Stimulated activated CD4-positive, alpha-beta T cell treated with anti-CD3 and anti-CD28 coated beads, Interleukin-2, amount 100 ng/mL, for 48 hours (primary cell): ENCODE measurements at places on chromosomes 3 and 15.

DNA sequence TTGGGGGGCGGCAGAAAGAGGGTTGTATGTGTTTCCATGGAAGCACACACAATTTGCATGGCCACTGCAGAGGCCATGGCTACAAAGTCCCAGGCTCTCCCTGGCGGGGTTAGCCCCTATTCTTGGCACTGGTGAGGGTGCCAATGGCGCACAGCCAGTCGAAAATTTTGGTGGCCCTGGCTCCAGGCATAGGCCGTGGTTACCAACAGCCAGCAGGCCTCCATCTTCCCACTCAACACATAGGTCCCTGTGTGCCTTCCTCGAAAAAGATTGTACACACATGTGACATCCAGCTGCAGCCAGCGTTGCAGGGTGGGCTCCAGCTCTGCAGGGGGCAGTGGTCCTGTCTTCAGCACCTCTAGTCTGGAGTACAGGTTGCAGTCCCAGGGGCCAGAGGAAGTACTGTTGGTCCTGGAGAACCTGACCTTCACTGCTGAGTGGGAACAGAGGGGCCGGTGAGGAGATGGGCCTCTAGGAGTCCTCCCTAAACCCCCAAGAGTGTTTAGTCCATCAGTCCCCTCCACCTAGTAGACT is 7.1 kb downstream of the P4HTM start:
- DNase-seq = no peak

DNA sequence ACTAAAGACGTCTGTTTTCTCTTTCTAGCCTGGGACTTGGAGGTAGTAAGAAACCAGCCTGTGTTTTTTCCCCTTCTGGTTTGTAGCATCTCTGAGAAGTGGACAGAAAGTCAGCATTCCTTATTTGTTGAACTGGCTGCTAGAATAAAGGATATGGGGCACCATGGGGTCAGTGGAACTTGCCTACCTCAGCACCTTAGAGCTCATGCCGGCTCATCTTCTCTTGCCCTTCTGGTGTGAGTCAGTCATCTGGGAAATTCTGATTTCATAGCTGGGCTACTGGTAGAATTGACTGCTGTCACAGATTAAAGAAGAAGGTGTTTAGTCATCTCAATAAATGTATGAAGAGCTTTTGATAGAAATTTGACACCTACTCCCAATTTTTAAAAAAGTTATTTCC is 202.7 kb upstream of the TOPAZ1 start:
- DNase-seq = no peak

DNA sequence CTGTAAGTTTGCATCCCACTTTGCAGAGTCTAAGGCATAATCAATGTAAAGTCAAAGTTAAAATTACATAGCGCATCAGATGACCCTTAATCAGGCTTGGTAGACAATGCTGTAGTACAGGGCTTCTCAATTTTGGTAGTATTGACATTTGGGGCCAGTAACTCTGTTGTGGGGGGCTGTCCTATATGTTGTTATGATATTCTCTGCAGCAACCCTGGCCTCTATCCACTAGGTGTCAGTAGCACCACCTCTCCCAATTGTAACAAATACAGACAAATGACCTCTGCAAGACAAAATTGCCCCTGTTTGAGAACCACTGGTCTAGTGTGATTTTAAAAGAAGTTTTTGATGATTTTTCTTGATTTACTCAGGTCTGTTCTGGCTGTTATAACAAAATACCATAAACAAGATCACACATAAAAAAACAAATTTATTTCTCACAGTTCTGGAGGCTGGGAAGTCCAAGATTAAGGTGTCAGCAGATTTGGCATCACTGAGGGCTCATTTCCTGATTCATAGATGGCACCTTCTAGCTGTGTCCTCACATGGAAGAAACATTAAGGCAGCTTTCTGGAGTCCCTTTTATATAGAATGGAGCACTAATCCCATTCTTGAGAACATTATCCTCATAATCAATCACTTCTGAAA is 37.6 kb upstream of the SLC9A9 start:
- DNase-seq = peak; percentile 8

GRCh38 chr15:87755226-87755625 is 501.3 kb downstream of the NTRK3 start:
- no peak for DNase-seq

GRCh38 chr3:89013536-89013935 is 93.9 kb upstream of the EPHA3 start:
- DNase-seq = no peak

GRCh38 chr15:99593070-99593469 is 27.3 kb downstream of the MEF2A start:
- no peak for DNase-seq

DNA sequence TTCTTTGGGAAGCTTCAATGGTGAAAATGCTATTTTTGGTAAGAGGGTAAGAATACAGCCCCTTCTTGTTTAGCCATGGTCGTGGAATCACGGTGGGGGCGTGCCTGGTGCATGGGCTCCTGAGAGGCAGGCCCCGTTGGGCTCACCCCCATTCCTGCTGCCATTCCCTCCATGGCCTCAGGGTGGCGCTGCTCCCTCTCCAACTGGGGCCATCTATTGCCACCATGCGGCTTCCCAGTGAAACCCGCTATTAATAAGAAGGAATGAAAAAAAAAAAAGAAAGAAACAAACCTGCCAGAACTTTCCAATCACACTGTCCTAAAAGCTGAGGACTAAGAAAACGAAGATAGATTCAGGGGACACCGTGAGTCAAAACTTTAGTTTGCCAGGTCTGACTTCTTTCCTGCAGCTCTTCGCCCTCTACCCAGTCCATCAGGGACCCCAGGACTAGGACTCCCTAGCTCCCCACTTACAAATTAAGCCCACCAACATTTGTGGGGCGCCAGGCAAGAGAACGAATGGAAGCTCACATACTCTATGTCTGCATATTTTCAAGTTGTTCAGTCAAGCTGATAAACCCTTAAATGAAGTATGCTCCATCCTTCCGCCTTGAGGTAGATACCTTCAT is 30.6 kb upstream of the ABHD2 start:
- peak; percentile 90 for DNase-seq

DNA sequence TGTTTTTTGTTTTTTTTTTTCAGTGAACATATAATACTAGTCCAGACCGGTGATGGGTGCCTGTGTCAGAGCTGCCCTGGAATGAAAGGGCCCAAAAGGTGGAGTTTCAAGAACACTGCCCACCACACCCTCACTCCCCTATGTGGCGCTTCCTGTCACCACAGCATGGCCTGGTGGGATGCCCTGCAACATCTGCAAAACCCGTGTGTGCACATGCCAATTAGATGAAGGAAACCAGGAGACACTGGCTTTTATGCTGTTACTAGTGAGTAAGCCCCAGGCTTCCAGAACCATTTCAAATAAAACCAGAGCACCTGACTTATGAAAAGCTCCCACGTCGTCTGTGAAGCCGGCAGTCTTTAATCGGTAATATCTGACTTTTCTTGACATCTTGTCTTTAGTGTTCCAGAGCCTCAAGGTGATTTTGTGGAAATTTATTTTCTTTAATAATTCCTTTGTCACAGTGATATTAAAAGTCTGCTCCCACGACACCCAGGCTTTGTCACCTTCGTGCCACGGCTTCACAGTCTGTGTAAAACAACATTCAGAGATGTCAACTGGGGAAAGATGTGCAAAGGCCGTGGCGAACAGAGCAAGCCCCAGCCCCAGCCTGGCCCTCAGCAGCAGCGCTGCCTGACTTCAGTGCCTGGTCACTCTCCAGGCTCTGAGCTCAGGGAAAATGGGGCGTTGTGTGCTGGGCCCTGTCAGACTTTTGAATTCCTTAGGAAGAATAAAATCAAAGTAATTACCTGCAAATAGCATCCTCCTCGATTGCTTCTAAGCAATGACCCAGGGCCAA is 6.4 kb downstream of the CFAP92 start:
- DNase-seq = no peak

- no peak for DNase-seq
Measured at GRCh38 chr3:168655611-168656010, 559.9 kb upstream of the GOLIM4 start.

- no peak for DNase-seq
Measured at GRCh38 chr3:62525281-62525680, 151.9 kb upstream of the FEZF2 start.

GRCh38 chr15:70257573-70258248 is 160.0 kb upstream of the TLE3 start:
- DNase-seq = no peak

GRCh38 chr15:91183596-91183995 is 83.5 kb downstream of the SV2B start:
- no peak for DNase-seq

DNA sequence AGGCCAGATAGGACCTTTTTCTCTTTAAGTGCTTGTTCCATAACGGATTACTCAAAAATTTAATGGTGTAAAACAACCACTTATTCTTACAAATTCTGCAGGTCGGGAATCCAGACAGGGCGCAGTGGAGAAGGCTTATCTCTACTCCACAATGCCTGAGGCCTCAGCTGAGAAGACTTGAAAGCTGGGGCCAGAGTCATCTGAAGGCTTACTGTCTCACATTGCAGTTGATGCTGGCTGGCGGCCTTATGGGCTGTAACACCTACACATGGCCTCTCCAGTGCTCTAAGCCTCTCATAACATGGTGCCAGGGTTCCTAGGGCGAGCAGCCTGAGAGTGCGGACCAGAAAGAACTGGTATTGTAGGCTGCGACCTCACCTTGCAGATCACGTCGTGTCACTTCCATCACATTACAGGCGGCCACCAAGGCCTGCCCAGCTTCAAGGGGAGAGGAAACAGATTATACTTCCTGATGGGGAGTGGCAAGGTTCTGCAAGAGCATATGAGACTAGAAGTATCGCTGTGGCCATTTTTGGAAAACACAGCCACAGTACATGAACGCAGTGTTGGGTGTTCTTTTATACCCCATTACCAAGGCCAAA is 32.4 kb downstream of the CMTM7 start:
- no peak for DNase-seq

- DNase-seq = no peak
Measured at GRCh38 chr15:47577000-47577399, 140.3 kb upstream of the SEMA6D start.

DNA sequence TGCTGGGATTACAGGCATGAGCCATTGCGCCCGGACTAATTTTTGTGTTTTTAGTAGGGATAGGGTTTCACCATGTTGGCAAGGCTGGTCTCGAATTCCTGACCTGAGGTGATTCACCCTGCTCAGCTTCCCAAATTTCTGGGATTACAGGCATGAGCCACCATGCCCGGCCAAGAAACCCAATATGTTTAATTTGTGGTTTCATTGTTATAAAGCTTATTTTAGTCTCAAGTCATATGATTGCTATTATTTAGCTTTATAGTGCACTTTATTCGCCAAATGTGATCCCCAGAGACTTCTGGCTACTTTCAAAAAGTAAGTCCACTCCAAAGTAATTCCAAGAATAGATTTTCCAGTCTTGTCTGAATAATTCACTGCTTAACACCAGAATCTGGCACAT is 19.3 kb upstream of the SLC4A7 start:
- no peak for DNase-seq
